Activated naive CD4-positive, alpha-beta T cell treated with anti-CD3 and anti-CD28 coated beads, Interleukin-2, amount 50 U/mL, for 16 hours (primary cell): ENCODE measurements at places on chromosomes 2 and 18.
A peak's percentile ranks its signal among the peaks of the same experiment; 100 is the strongest.

DNA sequence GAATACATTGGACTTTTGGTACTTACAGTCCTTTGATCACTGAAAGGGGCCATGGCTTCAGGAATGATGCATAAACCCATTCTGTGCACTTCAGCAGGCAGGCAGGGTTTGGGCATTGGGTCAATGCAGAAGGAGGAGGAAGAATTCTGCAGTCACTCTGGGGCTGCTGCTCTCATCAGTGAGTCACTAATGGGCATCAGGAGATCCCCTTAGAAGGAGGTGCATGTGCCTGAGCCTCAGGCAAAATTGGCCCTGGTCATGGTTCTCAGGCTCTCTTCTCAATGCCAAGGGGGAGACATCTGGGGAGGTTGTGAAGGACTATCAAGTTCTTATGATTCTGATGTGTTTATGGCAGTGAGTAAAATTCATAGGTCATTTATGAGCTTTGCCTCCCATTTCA is 52.0 kb upstream of the TNP1 start:
- no peak for DNase-seq

DNA sequence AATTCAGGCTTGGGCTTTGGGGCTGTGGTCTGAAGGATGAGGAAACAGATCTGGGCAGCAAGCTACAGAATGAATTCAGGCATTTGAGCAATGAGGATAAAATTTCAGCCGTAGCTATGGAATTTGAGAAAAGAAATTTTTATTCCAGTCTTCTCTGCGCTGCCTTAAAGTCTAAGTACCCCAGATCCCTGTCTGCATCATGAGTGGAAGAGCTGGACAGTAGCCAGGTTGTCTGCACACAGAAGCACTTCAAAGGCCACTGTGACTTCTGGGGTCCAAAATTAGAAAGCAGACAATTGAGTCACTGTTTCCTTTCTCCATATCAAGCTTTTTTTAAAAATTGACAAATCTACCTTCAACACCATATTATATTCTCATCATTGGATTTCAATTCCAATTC is 787.6 kb upstream of the GCFC2 start:
- no peak for DNase-seq

- no peak for DNase-seq
Measured at GRCh38 chr2:17084877-17085276, 419.2 kb upstream of the CYRIA start.

GRCh38 chr18:75207310-75208154 is 1.4 kb downstream of the PTGR3 start:
- peak; percentile 47 for DNase-seq

- no peak for DNase-seq
Measured at GRCh38 chr2:39725401-39725800, 53.7 kb downstream of the THUMPD2 start.

DNA sequence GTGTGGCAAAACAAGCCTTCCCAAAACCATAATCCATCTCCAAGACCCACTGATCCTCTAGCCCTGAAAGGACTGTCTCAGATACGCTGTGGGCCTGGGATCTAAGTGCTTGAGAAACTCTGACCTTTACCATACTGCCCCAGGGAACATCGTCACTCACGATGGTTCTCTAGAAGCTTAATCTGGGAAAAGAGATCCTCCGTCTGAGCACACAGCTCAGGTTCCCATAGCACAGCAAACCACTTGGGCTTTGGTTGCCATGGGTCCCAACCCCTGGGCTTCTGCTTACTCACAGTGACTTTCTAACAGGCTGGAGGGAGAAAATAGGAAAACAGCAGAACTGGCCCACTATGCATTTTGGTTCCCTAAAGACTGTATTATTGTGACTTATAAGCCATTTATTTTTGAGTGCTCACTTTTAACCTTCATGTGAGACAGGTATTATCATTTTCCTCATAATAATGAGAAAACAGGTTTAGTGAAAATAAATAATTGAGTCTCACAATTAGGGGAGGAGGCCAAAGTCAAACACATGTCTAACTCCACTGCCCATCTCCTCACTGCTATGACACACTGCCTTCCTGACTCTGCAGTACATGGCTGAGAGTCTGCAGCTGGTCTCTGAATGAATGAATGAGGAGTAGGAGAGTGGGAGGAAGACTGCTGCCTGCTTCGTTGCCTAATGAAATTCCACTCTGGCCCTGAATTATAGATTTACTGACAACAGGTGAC is 46.7 kb downstream of the REEP1 start:
- DNase-seq, result no peak
